ENCODE measurements at places on chromosomes 1 and 21. TPM values are rescaled to one million over a fixed set of nuclear protein-coding genes. Genes with fewer than 3 reads are reported as not detected.

The MCOLN3 gene
- total RNA-seq = 4.2 TPM

The NGF gene
- 0.40 TPM for total RNA-seq

The OR2M4 gene
- not detected for total RNA-seq

The CAMK1G gene
- 2.4 TPM for total RNA-seq

The P3H1 gene
- total RNA-seq = 49.0 TPM

The ATF3 gene
- 44.1 TPM for total RNA-seq

The ZFP69B gene
- 2.0 TPM for total RNA-seq

- H3K36me3 ChIP-seq = no peaks in the 10 kb centered on the region
- no peak overlapping the region for H3K27ac ChIP-seq
- no peaks in the 10 kb centered on the region for H3K27me3 ChIP-seq
- no peak overlapping the region for H3K4me3 ChIP-seq
These were observed 23.5 kb downstream of the RNASEL start for GRCh38 chr1:182565537-182565936.

DNA sequence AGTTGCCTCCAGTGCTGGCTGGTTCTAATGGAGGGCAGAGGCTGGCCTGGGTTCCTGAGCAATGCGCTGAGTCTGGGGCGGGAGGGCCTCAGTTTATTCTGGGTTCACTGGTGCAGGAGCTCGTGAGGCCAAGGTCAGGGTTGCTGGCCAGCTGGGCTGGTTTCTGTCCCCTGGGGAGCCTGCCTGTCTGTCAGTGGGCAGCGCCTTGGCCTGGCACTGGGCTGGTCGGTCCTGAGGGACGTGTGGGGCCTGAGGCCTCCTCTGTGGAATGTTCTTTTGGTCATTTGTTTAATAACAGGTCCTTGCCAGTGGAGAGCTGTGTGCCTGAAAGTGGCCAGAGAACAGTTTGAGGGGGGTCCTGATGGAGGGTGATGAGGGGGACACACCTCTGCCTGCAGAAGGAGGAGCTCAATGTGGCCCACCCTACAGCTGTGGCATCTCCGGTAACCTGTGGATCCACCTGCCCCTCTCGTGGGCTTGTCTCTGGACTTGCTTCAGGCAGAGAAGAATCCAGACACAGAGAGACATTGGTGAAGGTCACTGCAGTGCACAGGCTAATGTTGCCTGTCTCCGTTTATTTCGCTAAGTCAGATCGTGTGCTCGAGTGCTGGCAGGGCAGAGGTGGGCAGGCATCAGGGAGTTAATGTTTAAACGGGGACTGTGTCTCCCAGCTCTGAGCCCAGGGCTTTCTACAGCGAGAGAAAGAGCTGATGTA, 34.6 kb downstream of the COQ8A start:
- H3K27me3 ChIP-seq = no peaks in the 10 kb centered on the region
- peak overlapping the region; percentile 92 for H3K27ac ChIP-seq
- DNase-seq = no peak

- no peak overlapping the region for H3K27ac ChIP-seq
- no peaks in the 10 kb centered on the region for H3K27me3 ChIP-seq
- H3K36me3 ChIP-seq = no peaks in the 10 kb centered on the region
- DNase-seq = peak; percentile 60
These were observed 334.3 kb upstream of the ADAMTS5 start for GRCh38 chr21:27301220-27301619.

GRCh38 chr1:234771642-234772344, 161.8 kb upstream of the IRF2BP2 start:
- H3K36me3 ChIP-seq = no peaks in the 10 kb centered on the region
- peak overlapping the region; percentile 74 for H3K27ac ChIP-seq
- H3K27me3 ChIP-seq = no peaks in the 10 kb centered on the region
- no peak overlapping the region for H3K4me3 ChIP-seq
- peak; percentile 54 for DNase-seq
- peaks cover 6% of the 10 kb centered on the region for H3K4me1 ChIP-seq

- H3K27me3 ChIP-seq = no peaks in the 10 kb centered on the region
- DNase-seq = no peak
- H3K36me3 ChIP-seq = peaks cover 2% of the 10 kb centered on the region
- H3K27ac ChIP-seq = no peak overlapping the region
These were observed 128.8 kb downstream of the COQ8A start for GRCh38 chr1:227068883-227069282.

DNA sequence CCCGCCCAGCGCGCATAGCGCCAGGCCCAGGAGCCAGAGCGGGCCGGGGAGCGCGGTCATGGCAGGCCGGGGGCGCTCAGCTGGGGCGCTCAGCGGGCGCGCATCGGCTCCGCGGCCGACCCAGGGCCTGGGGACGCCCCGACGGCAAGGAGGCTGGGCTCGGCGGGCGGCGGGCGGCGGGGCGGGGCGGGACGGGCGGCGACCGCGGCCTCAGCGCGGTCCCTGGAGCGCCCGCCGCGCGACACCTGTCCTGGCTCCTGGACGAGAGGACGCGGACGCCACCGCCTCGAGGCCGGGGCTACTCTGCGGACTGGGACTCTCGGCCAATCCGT, 273 bp downstream of the BMP8B start:
- DNase-seq = no peak

DNA sequence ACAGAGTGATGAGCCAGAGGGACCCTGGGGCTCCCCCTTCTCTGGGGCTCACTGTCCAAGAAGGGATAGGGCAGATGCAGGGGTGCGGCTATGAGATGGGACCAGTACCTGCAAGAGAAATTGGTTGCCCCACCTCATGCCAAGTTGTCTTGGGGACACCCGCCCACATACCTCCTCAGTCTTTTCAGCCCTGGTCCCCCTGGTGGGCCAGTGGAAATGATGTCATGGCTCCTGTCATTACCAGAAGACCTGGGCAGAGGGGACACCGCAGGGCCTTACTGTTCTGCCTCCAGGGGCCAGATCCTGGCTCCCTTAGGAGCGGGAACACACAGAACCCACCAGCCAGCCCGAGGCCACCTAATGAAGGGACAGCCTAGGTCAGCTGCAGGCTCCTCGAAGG, 63.2 kb downstream of the CDK18 start:
- no peaks in the 10 kb centered on the region for H3K4me1 ChIP-seq
- no peak overlapping the region for H3K27ac ChIP-seq
- H3K4me3 ChIP-seq = no peak overlapping the region

GRCh38 chr1:219958875-219959417, 30.6 kb upstream of the SLC30A10 start:
- H3K36me3 ChIP-seq = no peaks in the 10 kb centered on the region
- no peak for DNase-seq
- no peaks in the 10 kb centered on the region for H3K4me1 ChIP-seq
- H3K4me3 ChIP-seq = no peak overlapping the region
- H3K27me3 ChIP-seq = no peaks in the 10 kb centered on the region
